ENCODE measurements at places on chromosomes 16 and 17. TPM values are rescaled to one million over a fixed set of nuclear protein-coding genes. Genes with fewer than 3 reads are reported as not detected.

- DNase-seq: no peak
Observed at GRCh38 chr17:44192750-44193149, 6.0 kb downstream of the TMUB2 start.

- no peak for DNase-seq
Observed at GRCh38 chr17:47785538-47786123, 36.0 kb downstream of the OSBPL7 start.

The PRAC1 gene
- not detected for total RNA-seq

DNA sequence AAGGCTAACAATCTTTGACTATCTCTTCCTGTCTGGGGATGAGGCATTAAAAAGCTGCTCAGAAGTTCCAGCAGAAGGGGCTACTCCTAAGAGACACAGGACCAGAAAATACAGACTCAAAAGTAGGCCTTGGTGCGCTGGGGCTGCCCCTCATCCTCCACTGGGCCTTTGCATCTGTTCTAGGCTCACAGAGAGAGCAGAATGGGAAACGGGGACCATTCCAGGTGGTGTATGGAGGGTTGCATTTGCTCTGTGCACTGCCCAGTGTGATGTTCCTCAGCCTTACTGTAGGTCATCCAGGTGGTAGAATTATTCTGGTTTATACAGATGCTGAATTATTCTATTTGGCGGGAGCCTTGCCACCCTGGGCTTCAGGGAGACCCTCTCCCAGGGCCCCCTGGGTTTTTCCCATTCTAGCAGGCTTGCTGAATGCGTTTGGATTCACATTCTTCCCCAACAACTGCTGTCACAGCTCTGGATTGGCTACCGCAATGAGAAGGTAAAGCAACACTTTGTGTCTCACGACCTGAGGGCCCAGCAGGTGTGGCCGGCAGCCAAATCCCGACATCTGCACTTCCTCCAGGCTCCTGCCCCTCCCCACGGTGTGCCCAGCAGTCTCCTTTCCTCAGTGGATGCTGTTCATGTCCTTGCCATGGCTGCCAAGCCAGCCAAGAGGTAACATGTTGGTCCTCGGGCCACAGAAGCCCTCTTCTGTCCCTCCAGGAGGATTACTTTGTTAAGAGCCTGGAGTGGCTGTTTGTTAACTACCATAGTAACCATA lies 25.0 kb upstream of the ZNHIT3 start:
- DNase-seq: no peak

DNA sequence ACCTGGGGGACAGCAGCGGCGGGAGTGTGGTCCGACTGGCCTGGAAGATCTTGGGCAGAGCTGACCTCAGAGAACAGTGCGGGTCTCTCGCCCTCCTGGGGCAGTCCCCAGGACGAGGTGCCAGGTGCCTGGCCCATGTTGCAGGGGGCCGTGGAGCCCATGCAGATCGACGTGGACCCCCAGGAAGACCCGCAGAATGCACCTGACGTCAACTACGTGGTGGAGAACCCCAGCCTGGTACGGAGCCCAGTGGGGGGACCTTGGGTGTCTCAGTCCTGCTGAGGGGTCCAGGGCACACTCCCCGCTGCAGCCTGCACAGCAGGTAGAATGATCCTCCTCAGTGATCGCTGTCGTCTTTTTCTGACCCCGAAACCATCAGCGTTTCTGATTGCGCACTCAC lies 1.4 kb downstream of the GPS1 start:
- DNase-seq: no peak

DNA sequence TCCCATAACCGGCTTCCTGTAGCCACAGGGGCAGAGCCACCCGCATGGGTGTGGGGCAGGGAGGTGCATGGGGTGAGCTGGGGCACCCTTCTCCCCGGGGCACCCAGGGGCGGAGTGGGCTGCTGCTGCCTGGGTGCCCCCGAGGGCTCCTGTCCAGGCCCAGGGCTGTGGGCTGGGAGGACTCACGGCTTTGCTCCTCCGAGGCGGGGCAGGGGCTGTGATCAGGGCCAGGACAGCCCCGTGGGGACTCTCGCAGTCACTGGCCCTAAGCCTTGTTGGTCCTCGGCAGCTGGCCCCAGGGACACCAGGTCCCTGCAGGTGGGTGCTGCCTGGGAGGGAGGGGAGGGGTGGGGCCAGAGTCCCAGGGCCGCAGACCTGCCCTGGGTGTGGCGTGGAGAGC lies 19.7 kb downstream of the CACNA1H start:
- no peak for DNase-seq

The CACNG4 gene
- not detected for total RNA-seq

GRCh38 chr17:6843241-6843880 lies 11.8 kb upstream of the TEKT1 start:
- DNase-seq: peak; percentile 22

The WNK4 gene
- total RNA-seq: 0.55 TPM

- no peak for DNase-seq
Observed at GRCh38 chr17:50259477-50260324, 14.6 kb upstream of the TMEM92 start.

The FOXL1 gene
- not detected for total RNA-seq

The COA3 gene
- total RNA-seq: 60.8 TPM

- DNase-seq: no peak
Observed at GRCh38 chr16:64019339-64019738, 1102.5 kb downstream of the CDH11 start.

- DNase-seq: no peak
Observed at GRCh38 chr16:27377666-27378485, 24.1 kb upstream of the IL21R start.

GRCh38 chr16:19108409-19109287 lies 5.1 kb upstream of the ITPRIPL2 start:
- no peak for DNase-seq

- DNase-seq: no peak
Observed at GRCh38 chr17:57484081-57484666, 227.9 kb downstream of the MSI2 start.

DNA sequence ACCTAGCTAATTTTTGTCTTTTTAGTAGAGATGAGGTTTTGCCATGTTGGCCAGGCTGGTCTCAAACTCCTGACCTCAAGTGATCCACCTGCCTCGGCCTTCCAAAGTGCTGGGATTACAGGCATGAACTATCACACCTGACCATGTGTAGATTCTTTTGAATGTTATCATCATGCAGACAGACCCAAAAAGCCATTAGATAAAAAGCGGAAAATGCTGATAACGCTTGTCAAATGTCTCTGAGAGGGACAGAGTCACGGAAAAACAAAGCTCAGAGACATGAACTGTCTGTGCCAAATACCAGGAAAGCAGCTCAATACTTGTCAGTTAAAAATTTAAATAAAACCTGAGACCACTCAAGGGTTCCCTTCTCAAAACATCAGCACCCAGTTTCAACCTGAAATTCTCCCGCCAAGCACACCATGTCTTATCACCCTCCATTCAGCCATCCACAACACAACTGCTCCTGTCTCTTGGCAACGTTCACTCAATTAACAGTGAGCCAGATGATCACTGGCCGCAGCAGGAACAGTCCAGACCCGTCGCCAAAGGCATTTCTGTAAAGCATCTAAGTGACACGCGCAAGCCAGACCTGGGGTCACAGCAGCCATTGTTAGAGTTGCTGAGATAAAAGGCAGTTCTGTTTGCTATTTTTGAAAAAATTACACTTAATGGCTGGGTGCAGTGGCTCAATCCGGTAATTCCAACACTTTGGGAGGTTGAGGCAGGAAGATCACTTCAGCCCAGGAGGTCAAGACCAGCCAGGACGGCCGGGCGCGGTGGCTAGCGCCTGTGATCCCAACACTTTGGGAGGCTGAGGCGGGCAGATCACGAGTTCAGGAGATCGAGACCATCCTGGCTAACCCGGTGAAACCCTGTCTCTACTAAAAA lies 29.7 kb downstream of the FANCA start:
- DNase-seq: no peak

DNA sequence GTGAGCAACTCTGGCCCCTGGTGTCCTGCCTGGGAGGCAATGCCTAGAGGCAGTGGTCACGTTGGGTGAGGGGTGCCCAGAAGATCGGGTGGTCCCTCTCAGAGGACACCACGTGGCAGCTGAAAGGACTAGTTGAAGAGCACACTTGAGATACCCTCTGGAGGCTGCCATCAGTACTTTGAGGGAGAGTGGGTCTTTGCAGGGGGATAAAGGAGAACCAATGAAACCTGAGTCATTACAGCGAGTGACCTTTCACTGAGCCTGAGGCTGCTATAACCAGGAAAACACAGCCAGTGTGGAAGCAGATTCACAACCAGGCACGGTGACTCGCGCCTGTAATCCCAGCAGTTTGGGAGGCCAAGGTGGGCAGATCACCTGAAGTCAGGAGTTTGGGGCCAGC lies 18.9 kb downstream of the CA4 start:
- DNase-seq: no peak

The KRTAP9-4 gene
- not detected for total RNA-seq

DNA sequence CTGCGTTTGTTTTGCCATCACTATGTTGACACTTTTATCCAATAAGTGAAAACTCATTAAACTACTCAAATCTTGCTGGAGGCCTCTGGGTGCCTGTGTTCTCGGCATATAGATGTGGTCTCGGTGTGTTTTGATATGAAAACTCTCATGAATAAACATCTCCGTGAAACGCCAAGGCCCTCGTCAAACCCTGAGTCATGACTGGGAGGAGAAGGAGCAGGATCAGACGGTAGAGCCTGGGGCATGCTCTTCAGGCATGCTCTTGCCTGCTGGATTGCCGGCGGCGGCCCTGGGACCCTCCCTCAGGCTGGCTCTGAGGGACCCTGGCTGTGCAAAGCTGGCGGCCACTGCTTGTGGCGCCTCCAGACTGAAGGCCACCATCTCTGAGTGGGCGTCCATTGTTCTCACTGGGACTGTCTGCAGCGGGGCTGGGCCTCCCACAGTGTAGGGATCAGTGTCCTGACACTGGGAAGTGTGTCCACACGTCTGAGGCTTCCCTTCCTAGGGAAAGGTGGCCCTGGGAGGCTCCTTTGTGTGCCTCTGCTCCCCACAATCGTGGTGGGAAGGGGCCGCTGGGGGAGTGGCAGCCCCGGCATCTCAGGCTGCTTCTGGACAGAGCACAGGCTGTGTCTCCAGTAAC lies 1.7 kb upstream of the NPB start:
- no peak for DNase-seq

GRCh38 chr17:29433541-29433940 lies 43.4 kb downstream of the TAOK1 start:
- DNase-seq: no peak

DNA sequence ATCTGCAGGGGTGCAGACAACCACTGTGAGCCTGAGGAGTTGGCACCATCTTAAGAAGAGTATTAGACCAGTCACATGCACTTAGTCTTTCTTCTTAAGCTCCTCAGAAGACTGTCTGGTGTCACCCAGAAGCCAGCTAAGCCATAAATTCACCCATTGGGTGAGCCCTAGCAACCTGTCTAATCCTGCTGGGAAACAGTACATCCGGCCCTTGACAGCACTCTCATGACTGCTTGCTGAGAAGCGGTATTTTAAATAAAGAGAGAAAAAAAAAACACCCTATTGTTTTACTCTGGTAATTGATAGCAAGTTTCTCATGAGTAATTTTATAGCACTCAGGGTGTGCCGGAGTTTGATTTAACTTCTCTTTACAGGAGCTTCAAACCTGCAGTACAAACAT lies 134.7 kb downstream of the SOX9 start:
- no peak for DNase-seq

The GOSR1 gene
- 63.1 TPM for total RNA-seq

The TNFSF13 gene
- 1.6 TPM for total RNA-seq

The C17orf78 gene
- total RNA-seq: not detected

DNA sequence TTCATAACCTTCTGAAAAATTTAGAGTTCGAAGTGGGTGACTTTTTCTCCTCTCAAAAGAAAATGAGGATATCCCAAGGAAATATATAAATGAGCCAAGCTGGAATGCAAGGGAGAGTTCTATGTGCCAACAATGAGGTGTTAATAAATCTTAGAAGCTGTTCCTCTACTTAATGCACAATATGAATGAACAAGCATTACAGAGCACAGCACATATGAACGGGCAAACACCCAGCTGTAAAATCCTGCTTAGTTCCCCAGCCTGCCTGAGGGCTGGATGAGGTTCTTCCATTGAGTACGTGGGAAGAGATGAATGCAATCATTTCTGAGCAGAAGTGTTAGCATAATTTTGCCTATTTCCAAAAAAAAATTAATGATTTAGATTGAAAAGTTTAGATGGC lies 58.1 kb downstream of the WDR59 start:
- DNase-seq: no peak

The OTOP3 gene
- total RNA-seq: not detected

The KIF1C gene
- 73.4 TPM for total RNA-seq

The SYCE1L gene
- 4.6 TPM for total RNA-seq

DNA sequence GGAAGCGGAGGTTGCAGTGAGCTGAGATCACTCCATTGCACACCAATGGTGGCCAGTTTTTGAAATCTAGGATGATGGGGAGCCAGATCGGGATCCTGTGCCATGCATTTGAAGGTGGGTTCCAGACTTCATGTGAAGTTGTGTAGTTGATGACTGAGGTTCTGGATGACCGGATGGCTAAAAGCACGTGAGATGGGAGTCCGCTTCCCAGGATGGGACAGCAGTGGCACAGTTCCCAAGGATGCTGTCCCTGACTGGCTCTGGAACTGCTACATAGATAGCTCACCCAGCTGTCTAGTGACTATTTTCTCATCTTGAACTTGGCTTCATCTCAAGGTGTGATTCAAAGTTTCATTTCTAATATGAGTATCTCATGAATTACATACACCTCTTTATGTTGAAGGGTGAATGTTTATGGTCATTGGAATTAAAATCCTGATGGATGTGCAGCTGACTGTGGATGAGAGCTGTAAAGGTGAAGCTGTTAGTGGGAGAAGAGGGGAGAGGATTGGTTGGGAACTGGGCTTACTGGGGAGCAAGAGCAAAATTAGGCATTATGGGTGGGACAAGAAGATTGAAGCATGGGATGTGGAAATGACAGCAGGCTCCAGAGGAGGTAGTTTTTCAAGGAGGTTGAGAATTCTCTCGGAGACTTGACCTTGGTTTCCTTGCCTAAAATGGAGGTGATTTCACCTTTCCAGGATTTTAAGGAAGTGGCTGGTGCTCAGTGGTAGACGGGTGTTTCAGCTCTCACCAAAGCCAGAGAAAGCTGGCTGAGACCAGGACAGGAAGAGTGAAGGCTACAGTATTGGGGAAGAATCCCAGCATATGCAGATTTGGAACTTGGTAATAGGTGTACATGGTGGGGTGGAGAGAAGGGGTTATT lies 8.2 kb downstream of the TUFM start:
- no peak for DNase-seq

DNA sequence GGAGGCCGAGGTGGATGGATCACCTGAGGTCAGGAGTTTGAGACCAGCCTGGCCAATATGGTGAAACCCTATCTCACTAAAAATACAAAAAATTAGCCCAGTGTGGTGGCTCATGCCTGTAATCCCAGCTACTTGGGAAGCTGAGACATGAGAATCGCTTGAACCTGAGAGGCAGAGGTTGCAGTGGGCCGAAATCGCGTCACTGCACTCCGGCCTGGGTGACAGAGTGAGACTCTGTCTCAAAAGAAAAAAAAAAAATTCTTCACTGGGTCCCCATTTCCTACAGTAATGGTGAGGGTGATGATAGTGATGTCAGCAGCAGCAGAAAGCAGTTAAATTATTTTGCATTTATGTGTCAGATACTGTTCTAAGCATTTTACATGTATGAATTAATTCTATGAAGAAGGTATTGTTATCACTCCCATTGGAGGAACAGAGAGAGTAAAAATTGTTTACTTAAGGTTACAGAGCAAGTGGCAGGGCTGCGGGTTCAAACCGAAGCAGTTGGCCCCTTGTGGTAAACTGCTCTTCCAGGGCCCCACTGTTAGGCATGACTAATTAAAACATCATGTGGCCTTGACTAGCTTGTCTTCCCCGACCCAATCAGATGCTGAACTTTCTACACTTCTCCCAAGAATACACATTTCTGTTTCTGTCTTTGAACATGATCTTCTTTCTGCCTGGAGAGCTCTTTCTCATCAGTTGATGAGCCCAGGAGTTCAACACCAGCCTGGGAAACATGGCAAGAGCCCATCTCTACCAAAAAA lies 45.8 kb downstream of the STAT3 start:
- DNase-seq: no peak

The OXLD1 gene
- 55.7 TPM for total RNA-seq

Measured in CD8-positive, alpha-beta memory T cell (primary cell).